ENCODE measurements at places on chromosomes 12 and 14.

DNA sequence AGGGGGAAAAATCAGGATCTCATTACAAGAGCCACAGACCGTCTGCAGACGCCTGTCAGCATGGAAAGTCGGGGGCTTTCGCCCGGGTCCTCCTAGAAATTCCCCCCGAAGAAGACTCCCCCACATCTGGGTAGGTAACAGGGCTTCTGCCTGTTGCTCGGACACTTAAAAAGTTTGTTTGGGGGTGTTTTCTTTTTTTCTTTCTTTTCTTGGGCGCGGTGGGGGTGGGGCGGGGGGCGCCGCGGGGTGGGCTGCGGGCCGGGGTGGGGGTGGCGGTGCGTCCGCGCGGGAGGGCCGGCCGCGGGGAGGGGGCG lies 358 bp downstream of the ELK3 start:
- no peak for DNase-seq

DNA sequence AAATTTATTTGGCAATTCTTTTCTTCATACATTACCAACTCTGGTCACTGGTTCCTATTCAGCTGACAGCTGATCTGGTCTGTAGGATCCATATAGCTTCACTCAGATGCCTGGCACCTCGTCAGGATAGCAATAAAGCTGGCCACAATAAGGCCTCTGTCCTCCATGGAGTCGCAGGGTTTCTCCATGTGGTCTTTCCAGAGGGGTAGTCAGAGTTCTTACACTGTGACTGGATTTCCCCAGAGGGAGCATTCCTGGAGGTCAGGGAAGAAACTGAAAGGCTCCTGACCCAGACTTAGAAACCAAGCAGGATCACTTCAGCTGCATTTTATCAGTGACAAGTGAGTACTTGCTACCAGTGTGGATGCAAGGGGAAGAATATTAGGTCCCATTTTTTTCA lies 34.9 kb upstream of the SIX1 start:
- no peak for DNase-seq

DNA sequence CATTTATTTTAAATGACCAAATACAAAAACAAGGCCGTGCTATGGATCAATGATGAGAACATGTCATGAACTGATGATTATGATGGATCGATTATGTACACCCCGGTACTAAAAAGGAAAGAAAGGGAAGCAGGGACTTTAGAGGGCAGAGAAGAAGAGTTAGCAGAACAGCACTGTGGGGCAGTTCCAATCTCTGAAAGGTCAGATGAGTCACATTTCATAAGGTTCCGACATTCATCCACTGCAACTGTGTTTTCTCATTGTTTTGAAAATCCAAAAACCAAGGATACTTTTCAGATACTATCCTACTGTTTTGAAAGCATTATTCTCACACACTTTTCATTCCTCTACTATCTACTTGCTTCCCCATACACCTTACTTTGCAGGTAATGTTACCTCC lies 169.3 kb downstream of the STXBP6 start:
- DNase-seq = no peak

- no peak for DNase-seq
Observed at GRCh38 chr12:110649341-110649847, 35.5 kb downstream of the TCTN1 start.

DNA sequence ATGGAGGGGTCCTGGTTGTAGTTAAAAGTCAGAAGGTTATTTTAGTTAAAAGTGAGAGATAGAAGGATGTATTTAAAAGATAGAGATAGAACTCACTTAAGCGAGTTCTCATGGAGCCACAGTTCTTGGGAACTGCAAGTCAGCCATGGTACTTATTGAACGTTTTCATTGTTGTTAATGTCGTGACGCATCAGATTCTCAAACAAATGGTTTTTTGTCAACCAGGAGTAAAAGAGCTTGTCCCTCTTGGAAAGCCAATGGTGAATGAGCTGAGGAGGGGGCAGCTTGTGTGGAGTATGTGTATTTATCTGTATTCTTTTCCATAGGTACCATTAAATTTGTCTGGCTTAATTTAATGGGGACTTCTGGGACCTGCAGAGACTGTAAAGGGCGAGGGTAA lies 68.6 kb downstream of the FIGNL2 start:
- no peak for DNase-seq

DNA sequence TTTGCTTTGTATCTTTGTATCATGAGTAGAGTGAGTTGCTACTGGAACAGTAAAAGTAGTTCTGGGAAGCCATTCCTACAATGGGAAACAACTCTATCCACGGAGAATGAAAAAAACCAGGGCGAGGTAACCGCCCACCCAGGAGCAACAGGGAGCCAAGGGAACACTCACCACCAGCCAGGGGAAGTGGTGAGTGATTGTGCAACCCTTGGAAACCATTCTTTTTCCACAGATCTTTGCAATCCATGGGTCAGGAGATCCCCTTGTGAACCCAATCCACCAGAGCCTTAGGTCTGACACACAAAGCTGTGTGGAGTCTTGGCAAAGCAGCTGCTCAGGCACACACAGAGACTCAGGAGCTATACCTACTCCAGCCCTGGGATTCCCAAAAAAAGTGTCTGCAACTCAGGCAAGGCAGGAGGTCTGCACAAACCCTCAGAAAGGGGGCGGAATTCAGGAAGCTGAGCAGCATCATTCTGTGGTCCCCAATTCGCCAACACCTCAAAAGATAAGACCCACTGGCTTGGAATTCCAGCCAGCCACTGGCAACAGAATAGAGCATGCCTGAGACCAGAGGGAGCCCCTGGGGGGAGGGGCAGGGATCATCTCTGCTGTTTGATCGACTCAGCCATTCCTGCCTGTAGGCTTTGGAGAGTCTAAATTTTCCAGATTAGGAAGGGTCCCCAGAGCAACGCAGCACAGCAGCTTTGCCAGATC lies 52.1 kb upstream of the PPFIA2 start:
- DNase-seq = no peak

GRCh38 chr12:106101803-106102202 lies 37.0 kb downstream of the NUAK1 start:
- no peak for DNase-seq

- DNase-seq = no peak
Observed at GRCh38 chr14:79578470-79578869, 632.8 kb downstream of the DIO2 start.

All from T-cell (primary cell).